ENCODE measurements at places on chromosomes 3 and 15. TPM values are rescaled to one million over a fixed set of nuclear protein-coding genes. Genes with fewer than 3 reads are reported as not detected.

GRCh38 chr15:51499379-51499976 lies 123.1 kb downstream of the DMXL2 start:
- DNase-seq = peak; percentile 54

GRCh38 chr3:42518800-42519567 lies 16.5 kb downstream of the VIPR1 start:
- DNase-seq = peak; percentile 4

DNA sequence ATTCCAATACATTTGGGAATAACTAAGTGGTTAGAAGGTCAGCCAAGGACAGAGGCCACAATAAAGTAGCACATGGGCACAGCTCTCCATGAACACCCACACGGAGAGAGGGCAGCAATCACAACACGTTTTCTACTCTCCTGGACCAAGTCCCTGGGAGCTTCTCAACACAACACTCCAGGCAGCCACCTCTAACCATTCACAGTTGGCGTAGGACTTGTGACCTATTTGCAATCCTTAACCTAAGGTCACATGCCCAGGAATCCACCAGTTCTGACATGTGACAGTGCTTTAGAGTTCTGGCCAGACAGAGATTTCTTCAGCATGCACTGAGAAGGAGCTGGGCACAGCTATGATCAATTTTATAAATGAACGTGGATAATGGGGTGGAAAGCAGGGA lies 280.8 kb downstream of the SHQ1 start:
- no peak for DNase-seq

DNA sequence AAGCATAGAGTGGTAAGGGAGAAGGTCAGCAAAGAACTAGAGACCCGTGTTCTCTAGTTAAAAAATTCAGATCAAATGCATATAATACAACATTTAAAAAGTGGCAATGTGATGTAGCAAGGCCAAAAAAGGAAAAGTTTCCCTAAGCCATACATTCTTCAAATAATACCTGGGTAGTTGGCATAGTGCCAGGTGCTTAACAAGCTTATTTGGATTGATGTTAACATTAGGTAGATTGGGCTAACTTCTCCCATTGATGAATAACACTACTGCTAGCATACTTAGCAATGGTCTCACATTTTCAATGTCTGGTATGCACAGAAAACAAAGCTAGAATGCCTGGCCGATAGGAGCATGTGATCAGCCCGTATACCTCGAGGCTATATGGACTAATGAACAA lies 283.6 kb upstream of the RARB start:
- DNase-seq = no peak

GRCh38 chr3:169008776-169009358 lies 654.6 kb downstream of the MECOM start:
- DNase-seq = no peak

DNA sequence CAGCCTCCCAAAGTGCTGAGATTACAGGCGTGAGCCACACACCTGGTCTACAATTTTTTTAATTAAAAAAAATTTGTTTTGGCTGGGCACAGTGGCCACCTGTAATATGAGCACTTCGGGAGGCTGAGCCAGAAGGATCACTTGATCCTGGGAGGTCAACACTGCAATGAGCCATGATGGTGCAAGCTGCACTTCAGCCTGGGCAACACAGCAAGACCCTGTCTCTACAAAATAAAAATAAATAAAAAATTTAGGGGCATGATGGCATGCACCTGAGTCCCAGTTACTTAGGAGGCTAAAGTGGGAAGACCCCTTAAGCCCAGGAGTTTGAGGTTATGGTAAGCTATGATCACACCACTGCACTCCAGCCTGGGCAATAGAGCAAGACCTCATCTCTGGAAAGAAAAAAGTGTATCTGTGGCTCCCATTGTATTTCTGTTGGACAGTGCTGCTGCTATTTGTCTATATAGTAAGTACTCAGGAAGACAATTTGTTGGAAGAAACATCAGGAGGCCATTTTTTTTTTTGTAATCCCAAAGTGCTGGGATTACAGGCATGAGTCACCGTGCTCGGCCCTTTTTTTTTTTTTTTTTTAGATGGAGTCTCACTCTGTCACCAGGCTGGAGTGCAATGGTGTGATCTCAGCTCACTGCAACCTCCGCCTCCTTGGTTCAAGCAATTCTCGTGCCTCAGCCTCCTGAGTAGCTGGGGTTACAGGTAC lies 27.5 kb upstream of the SH3BP5 start:
- no peak for DNase-seq

The GRM7 gene
- total RNA-seq = not detected

The LRRIQ4 gene
- not detected for total RNA-seq

DNA sequence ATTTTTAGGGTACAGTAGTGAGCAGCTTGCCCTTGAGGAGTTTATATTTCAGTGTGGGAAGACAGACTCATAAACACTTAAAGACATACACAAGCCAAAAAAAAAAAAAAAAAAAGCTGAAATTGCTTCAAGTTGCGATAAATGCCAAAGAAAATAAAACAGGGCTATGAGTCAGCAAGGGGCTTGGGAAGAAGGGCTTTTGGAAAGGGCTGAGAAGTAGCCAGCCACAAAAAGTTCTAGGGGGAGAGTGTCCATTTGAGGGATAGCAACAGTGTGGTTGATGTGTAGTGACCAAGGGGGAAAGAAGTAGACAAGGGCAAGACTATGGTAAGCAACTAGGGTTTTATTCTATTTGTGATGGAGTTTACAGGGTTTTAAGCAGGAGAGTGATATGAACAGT lies 185.5 kb downstream of the ADAMTS9 start:
- DNase-seq = peak; percentile 33

DNA sequence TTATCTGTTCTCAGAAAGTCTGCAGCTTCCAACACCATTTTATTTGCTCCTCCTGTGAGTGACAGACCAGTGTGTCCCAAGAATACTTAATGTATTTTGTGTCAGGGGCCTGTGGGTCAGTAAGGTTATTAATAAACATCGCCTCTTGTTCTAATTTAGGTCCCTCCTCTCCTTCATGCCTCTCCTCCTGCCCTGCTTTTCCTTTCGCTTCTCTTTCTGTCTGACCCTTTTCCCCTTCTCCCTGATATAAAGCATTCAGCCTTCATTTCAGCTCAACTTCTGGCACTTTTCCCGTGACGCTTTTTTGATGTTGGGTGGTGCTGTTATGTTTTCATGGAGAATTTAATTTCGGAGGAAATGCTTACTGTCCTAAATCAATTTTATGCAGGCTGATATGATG lies 29.7 kb upstream of the NR2F2 start:
- no peak for DNase-seq

Measured in MCF 10A (cell line).